ENCODE measurements at places on chromosomes 16 and 17. TPM values are rescaled to one million over a fixed set of nuclear protein-coding genes. Genes with fewer than 3 reads are reported as not detected.

DNA sequence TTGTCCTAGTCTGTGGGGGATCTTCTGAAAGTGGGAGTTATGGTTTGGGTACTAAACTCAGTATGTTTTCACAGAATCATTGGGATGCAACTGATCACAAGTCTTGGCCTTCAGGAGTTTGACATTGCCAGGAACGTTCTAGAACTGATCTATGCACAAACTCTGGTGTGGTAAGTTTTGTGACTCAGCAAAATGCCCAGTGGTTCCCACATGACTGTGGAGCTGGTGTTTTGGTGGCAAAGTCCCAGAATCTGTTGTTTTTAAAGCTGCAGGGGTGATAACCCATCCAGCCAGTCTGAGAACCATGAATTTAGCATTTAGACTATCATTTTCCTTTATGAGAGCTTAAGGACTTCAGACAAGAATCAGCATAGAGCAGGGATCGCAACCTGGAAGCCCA, 40.6 kb downstream of the GDE1 start:
- DNase-seq, result no peak
- peaks cover 17% of the 10 kb centered on the region for H3K4me1 ChIP-seq
- H3K4me3 ChIP-seq, result no peak overlapping the region
- H3K36me3 ChIP-seq, result peaks cover 6% of the 10 kb centered on the region
- no peak overlapping the region for H3K27ac ChIP-seq

- no peaks in the 10 kb centered on the region for H3K4me1 ChIP-seq
- no peaks in the 10 kb centered on the region for H3K36me3 ChIP-seq
- no peak for DNase-seq
- H3K27me3 ChIP-seq, result no peaks in the 10 kb centered on the region
These were observed 352.7 kb downstream of the XYLT1 start for GRCh38 chr16:17117906-17118577.

DNA sequence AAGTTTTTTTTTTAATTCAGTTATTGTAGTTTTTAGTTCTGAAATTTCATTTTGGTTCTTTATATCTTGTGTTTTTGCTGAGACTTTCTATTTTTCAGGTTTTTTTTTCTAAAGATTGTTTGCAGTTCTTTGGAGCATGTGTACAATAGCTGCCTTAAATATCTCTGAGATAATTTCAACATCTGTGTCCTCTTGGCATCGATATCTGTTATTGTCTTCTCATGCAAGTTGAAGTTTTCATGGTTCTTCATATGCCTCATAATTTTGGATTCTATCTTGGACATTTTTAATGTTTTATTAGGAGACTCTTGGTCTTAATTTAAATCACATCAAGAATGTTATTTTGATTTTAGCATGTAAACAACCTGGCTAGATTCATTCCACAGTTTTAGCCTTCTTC, 22.8 kb downstream of the COX11 start:
- H3K27ac ChIP-seq, result no peak overlapping the region
- DNase-seq, result no peak
- H3K36me3 ChIP-seq, result peaks cover 27% of the 10 kb centered on the region
- H3K27me3 ChIP-seq, result no peaks in the 10 kb centered on the region
- H3K4me1 ChIP-seq, result peaks cover 23% of the 10 kb centered on the region

DNA sequence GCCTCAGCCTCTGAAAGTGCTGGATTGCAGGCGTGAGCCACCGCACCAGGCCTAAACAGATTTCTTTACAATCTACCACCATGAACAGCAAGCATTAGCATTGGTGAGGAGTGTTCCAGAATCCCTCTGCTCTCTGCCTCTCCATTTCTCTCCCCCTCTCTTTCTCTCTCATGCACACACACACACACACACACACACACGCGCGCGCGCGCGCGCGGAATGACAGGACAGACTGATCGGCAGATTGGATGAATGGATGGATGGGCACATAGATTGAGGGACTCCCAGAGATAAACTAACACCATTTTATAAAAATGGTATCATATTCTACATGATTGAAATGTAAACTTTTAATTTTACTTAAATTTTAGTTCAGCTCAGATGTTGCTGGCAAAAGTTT, 3.3 kb downstream of the CARD14 start:
- no peaks in the 10 kb centered on the region for H3K27me3 ChIP-seq
- no peak for DNase-seq
- no peak overlapping the region for H3K27ac ChIP-seq
- no peaks in the 10 kb centered on the region for H3K36me3 ChIP-seq
- H3K4me3 ChIP-seq, result no peak overlapping the region

DNA sequence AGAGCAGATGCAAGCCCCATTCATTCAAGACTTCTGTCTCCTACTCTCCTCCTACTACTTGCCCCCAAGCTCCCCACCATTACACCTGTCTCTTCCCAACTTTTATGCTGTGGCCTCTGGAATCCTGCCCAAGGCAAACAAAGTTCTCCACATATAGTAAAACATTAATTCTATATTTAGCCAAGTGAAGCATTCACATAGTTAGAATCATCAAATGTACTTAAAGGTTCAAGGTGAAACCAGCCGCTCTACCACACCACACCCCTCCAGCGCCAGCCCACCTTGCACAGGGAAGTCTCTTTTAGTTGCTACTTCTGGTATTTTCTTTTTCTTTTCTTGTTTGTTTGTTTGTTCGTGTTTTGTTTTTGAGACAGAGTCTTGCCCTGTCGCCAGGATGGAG, 25.4 kb upstream of the GUCY2D start:
- H3K27ac ChIP-seq, result no peak overlapping the region
- no peak for DNase-seq
- peaks cover 6% of the 10 kb centered on the region for H3K4me1 ChIP-seq
- no peak overlapping the region for H3K4me3 ChIP-seq
- no peaks in the 10 kb centered on the region for H3K27me3 ChIP-seq

GRCh38 chr17:57892146-57892819, 42.4 kb upstream of the MRPS23 start:
- H3K4me1 ChIP-seq, result peaks cover 61% of the 10 kb centered on the region
- DNase-seq, result peak; percentile 97
- peak overlapping the region; percentile 93 for H3K27ac ChIP-seq
- no peaks in the 10 kb centered on the region for H3K27me3 ChIP-seq
- no peak overlapping the region for H3K4me3 ChIP-seq

DNA sequence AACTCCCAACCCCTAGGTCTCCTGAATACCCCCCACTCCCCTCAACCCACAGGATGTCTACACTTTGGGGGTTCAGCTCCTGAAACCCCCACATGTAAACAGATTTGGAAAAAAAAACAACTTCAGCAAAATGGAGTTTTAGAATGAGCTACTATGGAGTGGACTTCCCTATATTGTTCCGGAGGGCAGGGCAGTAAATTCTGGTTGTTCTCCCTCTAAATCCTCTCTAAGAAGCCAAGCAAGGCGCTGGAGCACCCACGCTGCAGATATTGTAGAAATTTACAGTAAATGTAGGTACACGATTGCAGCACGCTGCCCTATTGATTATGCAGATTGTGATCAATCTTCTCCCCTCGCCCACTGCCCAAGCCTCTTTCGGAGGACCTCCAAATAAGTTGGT, 8.5 kb upstream of the ZFHX3 start:
- no peak for DNase-seq
- H3K4me3 ChIP-seq, result peak overlapping the region; percentile 85
- H3K36me3 ChIP-seq, result no peaks in the 10 kb centered on the region

DNA sequence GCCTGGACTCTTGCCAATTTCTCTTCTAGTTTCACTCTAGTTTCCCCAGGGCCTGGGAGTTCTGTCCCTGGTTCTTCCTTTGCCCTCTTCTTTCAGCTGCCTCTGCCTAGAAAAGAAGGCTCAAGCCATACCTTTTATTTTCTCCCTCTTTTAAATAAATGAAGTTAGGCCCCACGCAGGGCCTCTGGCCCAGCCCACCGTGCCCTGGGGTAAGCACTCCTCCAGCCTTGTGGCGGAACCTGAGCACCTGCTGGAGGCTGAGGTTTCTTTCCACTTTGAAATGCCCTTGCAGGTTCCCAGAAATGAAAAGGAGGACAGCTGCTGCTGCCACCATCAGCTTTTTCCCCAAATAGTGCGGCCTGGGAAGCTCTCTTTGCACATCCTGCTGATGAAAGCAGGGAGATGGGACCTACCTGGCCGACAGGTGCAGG, 139.4 kb downstream of the CCDC182 start:
- H3K27me3 ChIP-seq, result no peaks in the 10 kb centered on the region
- H3K27ac ChIP-seq, result no peak overlapping the region
- H3K4me3 ChIP-seq, result no peak overlapping the region
- H3K4me1 ChIP-seq, result peaks cover 15% of the 10 kb centered on the region
- no peaks in the 10 kb centered on the region for H3K36me3 ChIP-seq

GRCh38 chr17:28478712-28479615, 5.5 kb downstream of the SLC13A2 start:
- no peak overlapping the region for H3K4me3 ChIP-seq
- H3K4me1 ChIP-seq, result no peaks in the 10 kb centered on the region
- H3K27ac ChIP-seq, result no peak overlapping the region
- H3K36me3 ChIP-seq, result no peaks in the 10 kb centered on the region
- no peaks in the 10 kb centered on the region for H3K27me3 ChIP-seq
- DNase-seq, result peak; percentile 4

DNA sequence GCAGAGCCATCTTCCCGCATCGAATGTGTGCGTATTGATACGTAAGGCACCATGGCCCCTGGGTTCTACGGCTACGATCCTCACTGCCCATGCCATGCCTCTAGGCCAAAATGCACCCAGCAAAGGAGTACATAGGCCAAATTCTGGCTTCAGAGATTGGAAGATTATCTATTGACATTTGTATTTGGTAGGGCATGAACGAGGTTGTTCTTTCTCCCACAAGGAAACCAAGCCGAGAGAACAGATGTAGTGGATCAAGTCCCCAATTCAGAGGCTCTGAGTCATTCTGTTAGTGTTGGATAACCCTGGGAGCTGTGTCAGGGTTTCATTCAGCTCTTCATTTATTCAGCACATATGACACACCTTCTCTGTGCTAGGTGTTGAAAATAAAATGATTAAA, 36.5 kb downstream of the HOXB1 start:
- peak; percentile 49 for DNase-seq
- peak overlapping the region; percentile 24 for H3K27ac ChIP-seq
- H3K4me1 ChIP-seq, result peaks cover 75% of the 10 kb centered on the region

- DNase-seq, result no peak
- H3K36me3 ChIP-seq, result no peaks in the 10 kb centered on the region
- H3K4me1 ChIP-seq, result no peaks in the 10 kb centered on the region
- no peak overlapping the region for H3K27ac ChIP-seq
- H3K4me3 ChIP-seq, result no peak overlapping the region
- H3K27me3 ChIP-seq, result no peaks in the 10 kb centered on the region
These were observed 69.0 kb downstream of the PLXDC1 start for GRCh38 chr17:39082482-39082881.

GRCh38 chr17:78268951-78269905, 37.8 kb downstream of the TMEM235 start:
- H3K36me3 ChIP-seq, result no peaks in the 10 kb centered on the region
- DNase-seq, result no peak
- H3K4me3 ChIP-seq, result no peak overlapping the region
- no peak overlapping the region for H3K27ac ChIP-seq
- peaks cover 6% of the 10 kb centered on the region for H3K4me1 ChIP-seq

GRCh38 chr16:49632795-49633184, 223.1 kb downstream of the ZNF423 start:
- no peak overlapping the region for H3K4me3 ChIP-seq
- no peaks in the 10 kb centered on the region for H3K36me3 ChIP-seq
- H3K27me3 ChIP-seq, result no peaks in the 10 kb centered on the region

GRCh38 chr17:76670020-76670717, 26.6 kb upstream of the ST6GALNAC1 start:
- DNase-seq, result no peak
- H3K4me3 ChIP-seq, result no peak overlapping the region
- H3K36me3 ChIP-seq, result no peaks in the 10 kb centered on the region
- H3K4me1 ChIP-seq, result peaks cover 14% of the 10 kb centered on the region
- no peaks in the 10 kb centered on the region for H3K27me3 ChIP-seq
- H3K27ac ChIP-seq, result no peak overlapping the region

- H3K4me1 ChIP-seq, result peaks cover 38% of the 10 kb centered on the region
- no peaks in the 10 kb centered on the region for H3K27me3 ChIP-seq
- H3K27ac ChIP-seq, result no peak overlapping the region
- no peak for DNase-seq
- H3K4me3 ChIP-seq, result no peak overlapping the region
These were observed 23.0 kb downstream of the MAP2K4 start for GRCh38 chr17:12043702-12044101.

TBC1D3E gene
- not detected for total RNA-seq

SYT17 gene
- total RNA-seq, result 11.8 TPM

ARHGAP27 gene
- 134 TPM for total RNA-seq

KRT12 gene
- not detected for total RNA-seq

RUNDC1 gene
- total RNA-seq, result 15.6 TPM

GPR179 gene
- not detected for total RNA-seq

HLF gene
- total RNA-seq, result 0.66 TPM
